Activated naive CD8-positive, alpha-beta T cell treated with anti-CD3 and anti-CD28 coated beads, Interleukin-2, amount 10 ng/mL, durations not matched to agents 7 days and 5 days (primary cell): ENCODE measurements at places on chromosomes 13 and 19. TPM values are rescaled to one million over a fixed set of nuclear protein-coding genes. Genes with fewer than 3 reads are reported as not detected.
A peak's percentile ranks its signal among the peaks of the same experiment; 100 is the strongest.

GRCh38 chr19:18468517-18468916, 30.6 kb upstream of the ISYNA1 start:
- H3K4me3 ChIP-seq = no peak overlapping the region
- peaks cover 9% of the 10 kb centered on the region for H3K36me3 ChIP-seq
- peak overlapping the region; percentile 54 for H3K27ac ChIP-seq
- H3K4me1 ChIP-seq = peaks cover 14% of the 10 kb centered on the region
- no peak for DNase-seq

DNA sequence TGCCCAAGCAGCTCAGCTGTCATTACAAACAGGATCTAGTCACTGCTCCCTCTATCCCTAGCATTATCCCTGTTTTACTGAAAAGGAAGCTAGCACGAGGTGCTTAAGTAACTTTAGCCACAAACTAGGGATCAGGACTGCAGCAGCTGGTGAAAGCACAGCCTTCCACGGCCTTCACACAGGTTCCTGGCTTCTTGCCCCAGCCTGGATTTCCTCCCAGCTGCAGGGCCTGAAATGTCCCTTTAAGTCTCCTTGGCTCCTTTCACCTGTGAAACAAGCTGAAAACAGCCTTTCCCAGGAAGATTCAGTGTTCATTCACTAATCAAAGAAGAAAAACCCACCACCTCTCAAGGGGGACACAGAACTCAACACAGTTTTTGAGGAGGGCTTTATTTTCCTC, 754.5 kb downstream of the DIAPH3 start:
- no peaks in the 10 kb centered on the region for H3K4me1 ChIP-seq
- H3K36me3 ChIP-seq = no peaks in the 10 kb centered on the region
- no peak overlapping the region for H3K4me3 ChIP-seq
- H3K27ac ChIP-seq = no peak overlapping the region

- H3K36me3 ChIP-seq = no peaks in the 10 kb centered on the region
- peaks cover 2% of the 10 kb centered on the region for H3K27me3 ChIP-seq
- H3K4me1 ChIP-seq = no peaks in the 10 kb centered on the region
- H3K4me3 ChIP-seq = no peak overlapping the region
- H3K27ac ChIP-seq = no peak overlapping the region
- no peak for DNase-seq
Measured at GRCh38 chr19:5171711-5172110, 168.9 kb downstream of the PTPRS start.

Gene FBL
- total RNA-seq = 357 TPM

DNA sequence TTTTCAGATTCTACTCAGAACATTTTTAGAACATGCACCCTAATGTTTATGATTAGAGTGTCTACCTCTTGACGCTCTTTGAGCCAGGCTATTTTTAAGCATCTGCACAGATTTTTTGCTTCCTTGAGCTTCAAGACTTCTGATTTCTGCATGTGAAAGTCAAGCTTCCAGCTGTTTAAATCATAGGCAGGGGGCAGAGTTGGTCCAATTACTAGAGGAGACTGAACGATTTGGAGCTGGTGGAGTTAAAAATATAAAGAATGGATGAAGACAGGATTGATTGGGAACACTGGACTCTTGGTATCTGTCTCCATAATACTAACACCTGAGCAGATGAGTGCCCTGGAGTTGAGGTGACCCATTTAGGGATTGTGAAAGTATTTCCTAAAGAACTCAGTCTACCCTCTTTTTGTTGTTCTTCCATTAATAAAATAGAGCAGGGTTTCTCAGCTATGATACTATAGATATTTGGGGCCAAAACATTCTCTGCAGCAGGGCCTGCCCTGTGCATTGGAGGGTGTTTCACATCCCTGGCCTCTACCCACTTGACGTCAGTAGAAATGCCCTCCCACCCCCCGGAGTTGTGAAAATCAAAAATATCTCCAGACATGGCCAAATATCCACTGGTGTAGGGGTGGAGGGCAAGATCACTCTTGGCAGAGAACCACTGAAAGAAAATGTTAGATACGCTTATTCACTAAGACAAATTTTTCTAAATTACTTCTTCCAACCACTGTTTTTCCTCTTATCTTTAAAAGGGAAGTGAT, 160.1 kb downstream of the COG6 start:
- H3K4me3 ChIP-seq = no peak overlapping the region
- no peaks in the 10 kb centered on the region for H3K36me3 ChIP-seq
- H3K27me3 ChIP-seq = no peaks in the 10 kb centered on the region
- H3K4me1 ChIP-seq = peaks cover 2% of the 10 kb centered on the region
- no peak overlapping the region for H3K27ac ChIP-seq
